ENCODE measurements at places on chromosomes 2 and 18. TPM values are rescaled to one million over a fixed set of nuclear protein-coding genes. Genes with fewer than 3 reads are reported as not detected.

The SPP2 gene
- total RNA-seq = not detected

The UGT1A5 gene
- total RNA-seq = not detected

The SLC9A4 gene
- not detected for total RNA-seq

The TXNDC2 gene
- not detected for total RNA-seq

The CCNYL1 gene
- total RNA-seq = 9.0 TPM

The TGFA gene
- 0.47 TPM for total RNA-seq

The ASXL3 gene
- 9.8 TPM for total RNA-seq

The PGAP1 gene
- 11.3 TPM for total RNA-seq

The MYOM1 gene
- total RNA-seq = 479 TPM

The CNGA3 gene
- not detected for total RNA-seq

The LYPD6B gene
- not detected for total RNA-seq

The SIX2 gene
- 0.31 TPM for total RNA-seq

The PLGLB2 gene
- 1.1 TPM for total RNA-seq

The KATNAL2 gene
- total RNA-seq = 6.0 TPM

The STAT4 gene
- total RNA-seq = 18.3 TPM

The TMEM200C gene
- 5.7 TPM for total RNA-seq

The ANKRD62 gene
- total RNA-seq = not detected

The GALR1 gene
- not detected for total RNA-seq

The INHA gene
- total RNA-seq = 38.9 TPM

The SERPINB3 gene
- not detected for total RNA-seq

The SLC9A2 gene
- 0.12 TPM for total RNA-seq

The MYCN gene
- total RNA-seq = 0.42 TPM

The NDC80 gene
- 0.44 TPM for total RNA-seq

The MATN3 gene
- 0.23 TPM for total RNA-seq

The SPATA3 gene
- not detected for total RNA-seq

The DLGAP1 gene
- 0.31 TPM for total RNA-seq

The PLGLB1 gene
- total RNA-seq = 0.93 TPM

The VWC2L gene
- total RNA-seq = not detected

The COLEC11 gene
- total RNA-seq = 67.8 TPM

The SPC25 gene
- total RNA-seq = 0.53 TPM

The KIF1A gene
- 83.0 TPM for total RNA-seq

The IGFBP2 gene
- 80.1 TPM for total RNA-seq

The SIGLEC15 gene
- 0.11 TPM for total RNA-seq

The GPBAR1 gene
- total RNA-seq = 5.6 TPM

The NCKAP1 gene
- total RNA-seq = 158 TPM

The TCF23 gene
- 0.11 TPM for total RNA-seq

The HNMT gene
- total RNA-seq = 24.8 TPM

The CBLN2 gene
- total RNA-seq = 0.09 TPM

The DNER gene
- 38.5 TPM for total RNA-seq
